Stimulated activated CD4-positive, alpha-beta T cell treated with anti-CD3 and anti-CD28 coated beads, Interleukin-15, amount 100 ng/mL, for 24 hours (primary cell): ENCODE measurements at places on chromosomes 7 and 10.

DNA sequence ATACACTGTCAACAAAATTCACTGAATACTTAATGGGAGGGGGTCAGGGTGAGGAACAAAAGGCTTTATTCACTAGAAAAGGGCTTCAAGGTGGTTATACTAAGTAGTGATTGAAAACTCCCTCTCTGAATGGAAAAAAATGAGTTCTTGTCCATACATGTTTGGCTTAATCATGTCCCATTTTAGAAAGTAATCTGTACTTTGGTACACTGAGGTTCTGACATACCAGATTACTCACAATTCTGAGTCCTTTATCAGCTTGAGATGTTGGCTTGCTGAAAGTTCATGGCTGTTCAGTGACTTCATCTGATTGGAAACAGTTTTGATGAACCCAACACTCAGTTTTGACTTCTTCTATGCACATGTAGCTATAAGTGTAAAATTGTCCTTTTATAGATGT is 12.8 kb upstream of the NOBOX start:
- DNase-seq: no peak

DNA sequence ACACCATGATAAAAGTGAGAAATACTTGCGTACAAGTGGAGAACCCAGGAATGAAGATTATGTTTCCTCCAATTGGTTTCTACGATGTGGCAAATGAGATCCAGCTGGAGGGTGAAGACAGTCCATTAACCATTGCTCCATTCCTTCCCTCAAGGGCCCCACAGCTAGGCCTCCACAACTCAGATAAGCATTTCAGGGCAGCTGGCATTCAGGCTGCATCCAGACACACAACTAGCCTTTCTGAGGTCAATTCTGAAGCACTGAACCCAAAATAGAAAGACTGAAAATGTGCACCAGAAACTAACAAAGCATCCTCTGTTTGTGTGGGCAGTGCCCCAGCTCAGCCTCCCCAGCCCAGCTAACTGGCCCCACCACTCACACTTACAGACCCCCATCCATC is 94.8 kb downstream of the GSAP start:
- no peak for DNase-seq

- DNase-seq: no peak
Measured at GRCh38 chr10:78982726-78983125, 86.0 kb upstream of the ZMIZ1 start.

DNA sequence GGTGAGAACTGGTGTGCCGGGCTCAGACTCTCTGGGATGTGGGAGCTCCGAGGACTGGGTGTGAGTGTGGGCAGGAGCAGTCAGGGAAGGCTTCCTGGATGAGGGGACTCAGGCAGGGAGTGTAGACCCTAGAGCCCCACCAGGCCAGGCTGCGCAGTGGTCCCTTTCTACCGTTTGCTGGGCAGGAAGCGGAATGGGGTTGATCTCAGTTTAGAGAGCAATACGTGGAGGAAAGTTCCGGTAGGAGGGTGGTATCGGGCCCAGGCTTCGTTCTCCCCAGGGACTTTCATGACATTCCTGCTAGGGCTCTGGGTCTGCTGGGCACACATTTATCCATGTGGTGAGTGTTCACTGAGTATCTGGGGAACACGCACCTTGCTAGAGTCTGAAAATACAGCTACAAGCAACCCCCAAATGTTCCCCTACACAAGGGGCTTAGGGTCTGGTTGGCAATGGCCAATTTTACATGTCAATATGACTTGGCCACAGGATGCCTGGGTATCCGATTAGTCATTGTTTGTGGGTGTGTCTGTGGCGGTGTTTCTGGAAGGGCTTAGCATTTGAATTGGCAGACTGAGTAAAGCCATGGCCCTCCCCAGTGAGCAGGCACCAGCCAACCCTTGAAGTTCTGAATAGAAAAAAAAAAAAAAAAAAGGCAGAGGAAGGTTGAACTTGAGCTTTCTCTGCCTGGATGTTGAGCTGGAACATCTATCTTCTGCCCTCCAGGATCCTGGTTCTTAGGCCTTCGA is 20.8 kb downstream of the GHRHR start:
- no peak for DNase-seq

- no peak for DNase-seq
Measured at GRCh38 chr7:68707159-68707558, 891.1 kb upstream of the AUTS2 start.

GRCh38 chr10:132984801-132985545 is 42.6 kb upstream of the CFAP46 start:
- DNase-seq: no peak

- no peak for DNase-seq
Measured at GRCh38 chr7:158948376-158948775, 92.0 kb downstream of the DYNC2I1 start.

- DNase-seq: no peak
Measured at GRCh38 chr7:47685712-47686376, 103.9 kb upstream of the TNS3 start.

GRCh38 chr10:27433976-27434375 is 70.1 kb upstream of the RAB18 start:
- DNase-seq: no peak

DNA sequence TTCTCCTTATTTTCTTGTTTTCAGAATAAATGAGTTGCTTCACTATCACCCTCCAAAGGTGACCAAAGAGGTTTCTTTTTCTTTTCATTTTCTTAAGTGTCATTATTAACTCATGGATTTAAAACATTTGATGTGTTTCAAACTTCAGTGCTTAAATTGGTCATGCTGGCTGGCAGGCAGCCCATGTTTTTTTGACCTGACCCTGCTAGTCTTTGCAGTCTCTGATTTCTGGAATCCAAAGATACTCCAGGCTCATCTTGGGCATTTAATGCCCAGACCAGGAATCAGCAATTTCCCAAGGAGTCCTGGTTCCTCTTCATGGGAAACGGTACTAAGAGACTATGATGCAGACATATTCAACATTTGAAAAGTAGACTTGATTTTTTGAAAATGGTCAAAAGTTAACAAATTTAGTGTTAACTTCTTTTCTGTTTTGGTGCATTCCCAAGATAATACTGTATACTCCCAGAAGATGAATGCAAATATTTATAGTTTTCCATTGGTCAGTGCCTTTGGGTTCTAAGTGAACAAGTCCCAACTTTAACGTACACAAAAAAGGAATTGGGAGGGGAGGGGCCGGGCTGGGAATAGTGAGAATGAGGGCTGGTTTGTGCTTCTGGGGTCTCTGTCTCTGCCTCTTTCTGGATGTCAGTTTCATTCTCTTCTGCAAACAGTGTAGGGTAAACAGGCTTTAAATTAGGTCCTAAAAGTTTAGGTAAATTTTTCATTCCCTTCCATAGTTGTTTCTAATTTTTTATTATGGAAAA is 19.8 kb downstream of the NUB1 start:
- DNase-seq: no peak

- no peak for DNase-seq
Measured at GRCh38 chr10:52706332-52707070, 66.1 kb downstream of the MBL2 start.

GRCh38 chr10:116973946-116974455 is 31.0 kb downstream of the SHTN1 start:
- DNase-seq: no peak

DNA sequence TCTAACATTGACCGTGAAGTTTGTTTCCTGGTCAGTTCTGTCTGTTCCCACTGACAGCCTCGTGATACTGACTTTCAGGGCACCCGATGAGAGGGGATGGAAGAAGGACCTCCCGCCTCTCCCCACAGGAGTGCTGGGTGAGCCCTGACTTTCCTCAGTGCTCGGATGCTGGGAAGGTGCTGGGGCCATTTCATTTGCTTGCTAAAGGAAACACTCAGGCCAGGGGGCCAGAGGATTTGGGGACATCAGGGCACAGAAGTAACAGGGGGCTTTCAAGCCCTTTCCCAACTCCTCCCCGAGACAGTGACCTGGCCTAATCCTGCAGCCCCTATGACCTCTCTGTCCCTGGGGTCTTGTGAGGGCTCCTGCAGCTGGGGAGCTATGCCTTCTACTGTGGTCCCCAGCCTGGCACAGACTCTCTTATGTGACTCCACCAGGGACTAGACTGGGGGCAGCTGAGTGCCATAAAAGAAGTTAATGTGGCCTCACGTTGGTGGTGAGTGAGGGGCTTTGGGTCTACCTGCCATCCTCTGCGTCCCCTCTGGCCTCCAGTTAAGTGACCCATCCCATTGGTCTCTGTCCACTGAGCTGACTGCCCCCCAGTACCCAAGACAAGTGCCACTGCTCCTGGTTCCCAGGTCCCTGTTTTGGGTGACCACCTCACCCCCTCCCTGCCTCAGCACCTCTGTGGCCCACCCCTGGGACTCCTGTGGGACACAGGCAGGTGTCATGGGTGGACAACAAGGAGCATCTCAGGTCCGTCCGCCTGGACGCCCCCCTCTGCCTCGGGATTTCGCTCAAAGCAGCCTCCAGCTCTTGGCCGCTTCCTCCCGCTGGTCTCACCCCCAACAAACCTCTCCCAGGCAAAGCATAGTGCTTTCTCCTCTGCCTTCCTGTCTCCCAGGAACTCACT is 33.4 kb upstream of the HSPA12A start:
- no peak for DNase-seq

GRCh38 chr7:80463272-80463920 is 48.5 kb downstream of the GNAT3 start:
- no peak for DNase-seq

GRCh38 chr10:48742891-48743860 is 58.5 kb downstream of the WDFY4 start:
- DNase-seq: no peak

GRCh38 chr10:14761372-14761771 is 13.3 kb downstream of the FAM107B start:
- DNase-seq: no peak

DNA sequence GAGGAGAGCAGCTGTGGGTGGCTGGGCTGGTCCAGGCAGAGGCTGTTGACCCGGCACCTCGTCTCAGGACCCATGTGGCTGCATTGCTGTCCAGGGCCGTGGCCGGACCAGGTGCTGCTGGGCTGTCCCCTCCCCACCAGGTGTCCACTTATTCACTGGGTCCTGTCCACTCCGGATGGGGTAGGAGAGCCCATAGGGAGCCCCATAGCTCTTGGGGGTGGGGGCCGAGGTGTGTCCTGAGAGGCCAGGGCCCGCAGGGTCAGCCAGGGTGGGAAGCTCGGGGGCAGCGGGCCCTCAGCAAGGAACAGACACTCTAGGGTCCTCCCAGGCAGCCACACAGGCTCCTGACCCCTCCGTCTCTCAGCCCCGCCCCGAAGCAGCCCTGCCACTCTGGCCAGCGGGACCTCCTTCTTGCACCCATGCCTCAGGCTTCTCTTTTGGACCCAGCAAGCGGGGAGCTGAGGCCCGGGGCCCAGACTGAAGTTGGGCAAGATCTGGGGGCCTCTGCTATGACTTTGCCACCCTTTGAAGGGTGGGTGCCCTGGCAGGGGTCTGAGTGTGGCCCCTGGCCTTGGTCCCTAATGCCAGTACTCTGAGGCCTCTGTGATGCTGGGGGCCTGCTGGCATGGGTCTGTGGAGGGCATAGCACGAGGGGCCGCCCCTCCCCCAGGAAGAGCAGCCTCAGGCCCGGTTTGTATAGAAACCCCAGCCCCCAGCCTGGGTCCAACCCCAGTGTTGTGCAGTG is 86.4 kb downstream of the NKX6-2 start:
- DNase-seq: no peak

DNA sequence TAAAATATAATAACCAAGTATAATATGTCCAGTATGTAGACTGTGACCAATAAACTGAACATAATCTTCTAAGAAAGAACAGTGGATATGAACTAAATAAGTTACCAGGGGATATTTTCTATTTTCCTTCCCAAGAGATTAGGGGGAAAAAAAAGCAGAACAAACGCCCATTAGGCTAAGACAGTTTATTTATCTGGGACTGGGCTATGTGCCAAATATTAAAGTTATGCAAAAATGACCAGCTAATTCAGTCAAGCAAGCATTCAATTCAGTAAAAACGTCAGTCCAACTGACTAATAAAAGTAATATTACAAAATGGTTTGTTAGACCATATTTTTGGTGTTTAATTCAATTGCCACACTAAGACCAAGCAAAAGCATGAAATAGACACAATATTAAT is 122.2 kb downstream of the TSPAN12 start:
- DNase-seq: no peak

DNA sequence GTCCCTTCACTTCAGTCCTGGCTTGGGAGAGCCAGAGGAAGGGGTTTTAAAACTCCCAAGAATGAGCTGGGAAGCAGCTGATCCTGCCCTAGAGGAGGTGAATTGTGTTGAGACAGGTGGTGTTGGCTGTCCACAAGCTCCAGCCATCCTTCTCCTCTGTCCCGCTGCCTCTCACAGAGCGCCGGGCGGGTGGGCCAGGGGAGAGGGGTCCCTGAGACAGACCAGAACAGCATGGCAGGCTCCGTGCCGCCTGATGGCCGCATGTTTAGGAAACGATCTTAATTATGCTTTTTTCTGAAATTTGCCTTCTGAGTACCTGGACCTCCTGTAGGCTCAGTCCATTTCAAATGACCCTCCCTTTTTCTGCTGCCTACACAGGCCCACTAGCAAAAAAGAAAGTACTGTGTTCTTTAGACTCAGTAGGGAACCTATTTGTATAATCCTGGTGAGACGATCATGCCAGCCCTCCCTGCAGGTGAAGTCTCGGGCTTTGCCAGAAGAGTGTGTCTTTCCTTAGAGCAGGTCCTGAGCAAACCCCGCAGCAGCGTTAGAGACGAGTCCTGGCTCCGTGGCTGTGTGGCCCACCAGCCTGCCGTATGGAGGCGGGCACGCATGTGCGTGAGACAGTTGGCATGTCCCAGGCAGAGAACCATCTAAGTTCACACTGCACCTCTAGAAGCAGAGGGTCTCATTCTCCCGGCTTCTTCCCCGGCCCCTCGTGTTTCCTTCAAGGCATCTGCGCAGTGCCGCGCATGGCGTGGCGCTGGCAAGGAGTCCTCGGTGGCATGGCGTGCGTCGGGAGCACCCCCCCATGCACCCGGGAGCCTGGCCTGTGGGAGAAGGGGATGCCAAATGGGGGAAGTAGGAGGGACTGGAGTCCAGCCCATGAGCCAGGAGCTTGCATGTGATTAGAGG is 26.3 kb upstream of the PWWP2B start:
- DNase-seq: no peak

- DNase-seq: no peak
Measured at GRCh38 chr10:99497343-99498025, 35.3 kb upstream of the NKX2-3 start.

DNA sequence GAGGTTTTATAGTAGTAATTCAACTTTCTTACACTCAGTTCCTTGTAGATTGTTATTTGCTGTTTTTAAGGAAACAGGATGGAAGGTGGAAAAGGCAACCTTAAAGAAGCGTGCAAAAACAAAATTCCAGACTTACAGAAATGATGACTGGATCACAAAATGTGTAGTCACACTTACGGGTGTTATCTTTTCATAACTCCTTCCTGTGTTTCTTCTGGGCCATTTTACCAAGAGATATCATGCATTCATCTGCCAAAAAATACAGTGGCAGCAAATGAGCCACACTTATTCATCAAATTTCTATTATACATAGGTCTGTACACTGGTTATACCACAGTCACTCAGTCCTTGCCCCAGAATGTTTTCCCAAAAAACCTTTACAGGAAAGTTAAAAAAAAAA is 94.3 kb upstream of the IL6 start:
- no peak for DNase-seq

GRCh38 chr7:49855281-49855980 is 82.0 kb downstream of the VWC2 start:
- DNase-seq: no peak

DNA sequence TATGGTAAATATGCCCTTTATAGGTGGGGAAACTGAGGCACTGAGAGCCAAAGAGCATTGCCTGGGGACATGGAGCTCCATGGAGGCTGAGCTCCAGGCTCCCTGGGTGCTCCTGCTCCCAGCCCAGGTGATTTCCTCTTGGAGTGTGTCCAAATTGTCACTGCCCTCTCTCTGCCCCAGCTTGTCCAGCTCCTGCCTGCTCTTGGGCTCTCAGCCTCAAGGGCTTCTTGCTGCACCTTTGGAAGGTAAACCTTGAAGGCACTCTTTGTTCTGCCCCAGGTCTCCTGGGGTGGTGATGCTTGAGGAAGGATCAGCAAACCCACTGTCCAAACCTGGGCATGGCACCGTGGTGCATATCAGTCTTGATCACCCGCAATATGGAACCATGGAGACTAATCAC is 166.1 kb downstream of the RPS24 start:
- DNase-seq: no peak
